ENCODE measurements at places on chromosomes 5 and 9.

GRCh38 chr5:173762045-173762444 lies 126.1 kb upstream of the CPEB4 start:
- DNase-seq: no peak

DNA sequence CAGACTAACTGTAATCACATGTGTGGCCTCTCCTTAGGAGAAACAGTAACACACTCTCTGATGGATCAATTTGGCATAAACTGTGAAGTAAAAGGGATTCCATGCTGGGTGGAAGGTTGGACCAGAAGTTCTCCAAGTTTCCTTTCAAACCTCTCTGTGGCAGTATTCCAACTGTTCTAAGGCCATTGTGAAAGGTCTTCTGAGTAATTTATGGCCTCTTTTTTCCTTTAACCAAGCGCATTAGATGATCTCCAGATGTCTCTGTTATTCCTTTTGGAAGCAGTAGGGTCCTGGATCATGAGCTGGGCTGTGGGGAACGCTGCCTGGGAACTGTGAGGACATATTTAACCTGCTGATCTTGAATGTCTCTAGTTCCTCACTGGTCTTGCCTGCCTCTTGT lies 80.6 kb upstream of the IL6ST start:
- no peak for DNase-seq

DNA sequence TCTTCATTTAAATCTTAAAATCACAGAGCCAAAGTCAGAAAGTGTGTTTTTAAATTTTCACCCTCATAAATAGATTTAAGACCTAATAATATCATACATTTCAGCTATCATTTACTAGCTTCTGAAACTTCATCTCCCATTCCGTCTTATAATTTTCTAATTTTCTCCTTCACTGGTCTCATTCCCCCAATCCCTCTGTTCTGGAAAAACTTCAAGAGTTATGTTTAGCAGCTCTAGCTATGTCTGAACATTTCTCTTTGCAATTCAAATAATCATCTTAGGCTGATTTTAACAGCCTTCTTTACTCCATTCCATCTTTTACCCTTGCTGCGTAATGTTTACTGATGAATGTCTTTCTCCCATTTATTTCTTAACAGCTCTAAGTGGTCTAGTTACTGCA lies 192.4 kb downstream of the SLF1 start:
- no peak for DNase-seq

- DNase-seq: no peak
These were observed 252.3 kb upstream of the SLC24A2 start for GRCh38 chr9:20040991-20041696.

GRCh38 chr5:115096034-115096769 lies 73.5 kb downstream of the TRIM36 start:
- DNase-seq: peak; percentile 45

DNA sequence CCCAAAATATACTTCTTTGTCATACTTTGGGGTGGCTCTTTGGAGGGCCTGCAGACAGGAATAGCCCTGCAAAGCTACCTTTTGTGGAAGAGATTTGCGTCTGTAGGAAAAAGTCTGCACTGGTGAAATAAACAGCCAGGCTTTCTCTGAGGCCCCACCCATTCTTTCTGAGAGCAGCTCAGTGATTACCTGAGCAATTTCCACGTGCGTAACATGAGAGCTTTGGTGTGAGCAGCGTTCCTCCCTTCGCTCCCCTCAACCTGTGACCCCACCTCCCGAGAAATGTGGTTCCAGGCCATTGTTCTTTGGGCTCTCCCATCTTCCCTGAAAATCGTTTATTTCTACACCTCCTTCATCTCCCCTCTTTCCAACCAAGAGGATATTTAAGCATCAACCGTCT lies 23.8 kb upstream of the FBP1 start:
- no peak for DNase-seq

GRCh38 chr5:595285-595875 lies 16.8 kb upstream of the CEP72 start:
- no peak for DNase-seq

GRCh38 chr9:129885670-129886106 lies 50.4 kb downstream of the USP20 start:
- peak; percentile 74 for DNase-seq

GRCh38 chr5:69152731-69153130 lies 14.2 kb upstream of the CCNB1 start:
- no peak for DNase-seq

- DNase-seq: no peak
These were observed 80.9 kb downstream of the PRR16 start for GRCh38 chr5:120545007-120545406.

GRCh38 chr5:149435660-149436059 lies 56.6 kb upstream of the IL17B start:
- no peak for DNase-seq

- DNase-seq: no peak
These were observed 241.6 kb downstream of the SYK start for GRCh38 chr9:91043056-91043810.

- no peak for DNase-seq
These were observed 36.3 kb upstream of the LRRTM2 start for GRCh38 chr5:138911441-138911840.

Data from foreskin keratinocyte (primary cell).